Activated naive CD4-positive, alpha-beta T cell treated with anti-CD3 and anti-CD28 coated beads, Interleukin-2, amount 10 ng/mL, durations not matched to agents 5 hours and 36 hours (primary cell): ENCODE measurements at places on chromosomes 7 and 10. TPM values are rescaled to one million over a fixed set of nuclear protein-coding genes. Genes with fewer than 3 reads are reported as not detected.

Gene CRPPA
- total RNA-seq = 0.93 TPM

Gene AKR1C2
- total RNA-seq = not detected

Gene OR9A2
- total RNA-seq = not detected

Gene HPS6
- total RNA-seq = 23.9 TPM

Gene LAMB4
- not detected for total RNA-seq

Gene ZNF488
- not detected for total RNA-seq

Gene GIMAP6
- 121 TPM for total RNA-seq

Gene PRSS37
- not detected for total RNA-seq

Gene ACTL6B
- total RNA-seq = not detected

Gene DPYSL4
- 6.8 TPM for total RNA-seq

Gene SRI
- 89.6 TPM for total RNA-seq

Gene NPSR1
- not detected for total RNA-seq

Gene SLC13A1
- total RNA-seq = not detected

Gene CALML5
- not detected for total RNA-seq

Gene LIPF
- total RNA-seq = not detected

Gene GBX1
- total RNA-seq = not detected

Gene SEMA3D
- not detected for total RNA-seq

Gene NKX2-3
- not detected for total RNA-seq

Gene SGCE
- 0.25 TPM for total RNA-seq

Gene CFAP58
- 0.13 TPM for total RNA-seq

Gene DKK1
- total RNA-seq = not detected

Gene CYP17A1
- not detected for total RNA-seq

Gene C1QL3
- total RNA-seq = not detected

Gene SPDYE1
- total RNA-seq = not detected

Gene PPP1R17
- not detected for total RNA-seq
